SK-N-SH (cell line): ENCODE measurements at places on chromosomes 6 and 20.

- no peak for DNase-seq
Measured at GRCh38 chr20:4070323-4071177, 55.2 kb upstream of the RNF24 start.

DNA sequence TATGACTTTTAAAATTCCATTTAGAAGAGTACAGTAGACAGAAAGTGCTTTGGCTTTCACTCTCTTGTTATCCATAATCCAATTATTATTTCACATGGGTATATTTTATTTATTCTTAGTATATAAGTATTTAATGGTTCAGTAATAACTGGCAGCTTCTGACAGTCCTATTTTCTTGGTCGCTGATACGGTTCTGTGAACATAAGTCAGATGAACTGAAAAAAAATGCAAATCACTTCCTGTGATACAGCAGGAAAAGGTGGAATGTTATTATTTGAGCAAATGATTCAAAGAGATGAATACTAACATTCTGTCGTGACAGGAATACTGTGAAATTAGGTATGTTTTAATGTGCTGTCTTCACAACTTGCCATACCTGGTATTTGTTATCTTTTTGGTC lies 132.3 kb downstream of the ARHGAP18 start:
- DNase-seq: no peak

DNA sequence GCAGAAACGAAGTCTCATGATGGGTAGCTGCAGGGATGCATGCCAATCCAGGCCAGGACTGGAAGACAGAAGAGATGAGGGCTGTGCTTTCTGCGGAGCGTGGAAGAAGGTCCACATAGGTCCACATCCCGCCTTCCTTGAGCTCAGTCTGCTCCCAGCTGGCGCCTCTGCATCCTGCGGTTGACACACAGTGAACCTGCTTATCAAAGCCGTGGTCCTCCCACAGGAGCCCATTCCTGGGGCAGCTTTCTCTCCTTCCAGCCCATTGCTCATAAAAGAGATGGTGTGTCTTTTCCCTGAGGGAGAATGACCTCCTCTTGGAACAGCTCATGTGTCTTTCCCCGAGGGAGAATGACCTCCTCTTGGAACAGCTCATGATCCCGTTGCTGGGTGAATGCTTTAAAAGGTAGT lies 225.4 kb downstream of the CDH4 start:
- no peak for DNase-seq

- DNase-seq: no peak
Measured at GRCh38 chr20:53503517-53503919, 90.1 kb downstream of the ZNF217 start.

DNA sequence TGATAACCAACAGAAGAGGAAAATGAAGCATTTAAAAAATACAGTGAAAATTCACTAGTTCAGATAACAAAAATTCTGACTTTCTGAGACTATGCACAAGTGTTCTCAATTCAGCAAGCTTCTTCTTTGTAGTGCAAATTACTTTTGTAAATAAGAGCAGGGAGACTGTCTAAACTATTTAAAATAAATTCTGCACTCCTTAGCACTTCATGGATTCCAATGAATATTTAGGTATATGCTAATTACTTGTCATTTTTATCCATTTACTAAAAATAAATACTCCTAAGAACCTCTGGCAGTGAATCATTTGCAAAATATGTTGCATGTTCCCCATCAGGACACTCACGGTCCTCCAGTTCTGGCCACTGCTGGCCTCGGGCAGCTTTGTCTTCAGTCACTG lies 139.8 kb downstream of the F13A1 start:
- DNase-seq: no peak

DNA sequence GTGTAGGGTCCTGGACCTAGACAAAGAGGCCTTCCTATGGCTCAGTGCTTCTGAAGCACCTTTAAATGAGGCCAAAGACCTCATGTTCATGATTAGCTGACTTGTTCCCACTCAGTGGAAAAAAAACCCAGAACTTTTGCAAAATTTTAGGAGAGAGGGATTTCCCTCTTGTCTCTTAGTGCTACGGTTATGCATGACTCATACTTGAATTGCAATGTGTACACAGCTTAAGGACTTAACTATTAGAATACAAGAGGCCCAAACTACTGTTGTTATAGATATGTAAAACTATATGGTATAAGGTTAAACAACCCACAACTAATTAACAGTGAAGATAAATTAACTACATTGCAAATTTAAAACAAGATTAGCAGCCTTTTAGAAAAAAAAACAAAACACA lies 32.3 kb upstream of the HLA-A start:
- DNase-seq: no peak

- DNase-seq: peak; percentile 16
Measured at GRCh38 chr20:35007891-35008290, 52.2 kb downstream of the MYH7B start.

DNA sequence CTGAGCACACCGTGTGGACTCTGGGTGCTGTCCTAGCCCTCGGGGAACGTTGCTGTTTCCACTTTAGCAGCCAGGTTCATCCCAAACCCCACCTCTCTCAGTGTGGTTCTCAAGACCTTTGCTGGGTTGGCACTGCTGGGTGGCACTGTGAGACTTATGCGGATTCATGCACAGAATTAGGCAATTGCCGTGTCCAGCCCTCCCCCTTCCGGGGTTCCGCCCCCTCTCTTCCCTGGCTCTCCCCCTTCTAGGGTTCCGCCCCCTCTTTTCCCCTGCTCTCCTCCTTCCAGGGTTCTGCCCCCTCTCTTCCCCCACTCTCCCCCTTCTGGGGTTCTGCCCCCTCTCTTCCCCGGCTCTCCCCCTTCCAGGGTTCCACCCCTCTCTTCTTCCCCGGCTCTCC lies 39.8 kb upstream of the SLCO4A1 start:
- no peak for DNase-seq

DNA sequence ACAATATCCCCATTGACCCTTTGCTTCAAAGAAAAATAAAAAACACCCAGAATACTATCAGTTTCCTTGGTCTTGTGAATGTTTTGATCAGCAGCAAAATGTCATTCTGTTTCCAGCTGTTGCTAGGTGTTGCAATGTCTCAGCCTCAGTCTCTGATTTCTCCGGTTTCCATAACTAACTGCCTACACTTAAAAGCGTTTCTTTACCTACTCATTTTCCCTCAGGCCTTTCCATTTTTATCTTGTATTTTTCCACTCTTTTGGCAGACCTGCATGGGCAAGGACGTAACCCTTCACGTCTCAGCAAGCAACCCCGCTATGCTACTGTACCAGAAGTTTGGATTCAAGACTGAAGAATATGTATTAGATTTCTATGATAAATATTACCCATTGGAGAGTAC lies 49.4 kb downstream of the KAT14 start:
- DNase-seq: no peak

GRCh38 chr20:57391439-57392301 lies 474 bp downstream of the RBM38 start:
- DNase-seq: peak; percentile 71

DNA sequence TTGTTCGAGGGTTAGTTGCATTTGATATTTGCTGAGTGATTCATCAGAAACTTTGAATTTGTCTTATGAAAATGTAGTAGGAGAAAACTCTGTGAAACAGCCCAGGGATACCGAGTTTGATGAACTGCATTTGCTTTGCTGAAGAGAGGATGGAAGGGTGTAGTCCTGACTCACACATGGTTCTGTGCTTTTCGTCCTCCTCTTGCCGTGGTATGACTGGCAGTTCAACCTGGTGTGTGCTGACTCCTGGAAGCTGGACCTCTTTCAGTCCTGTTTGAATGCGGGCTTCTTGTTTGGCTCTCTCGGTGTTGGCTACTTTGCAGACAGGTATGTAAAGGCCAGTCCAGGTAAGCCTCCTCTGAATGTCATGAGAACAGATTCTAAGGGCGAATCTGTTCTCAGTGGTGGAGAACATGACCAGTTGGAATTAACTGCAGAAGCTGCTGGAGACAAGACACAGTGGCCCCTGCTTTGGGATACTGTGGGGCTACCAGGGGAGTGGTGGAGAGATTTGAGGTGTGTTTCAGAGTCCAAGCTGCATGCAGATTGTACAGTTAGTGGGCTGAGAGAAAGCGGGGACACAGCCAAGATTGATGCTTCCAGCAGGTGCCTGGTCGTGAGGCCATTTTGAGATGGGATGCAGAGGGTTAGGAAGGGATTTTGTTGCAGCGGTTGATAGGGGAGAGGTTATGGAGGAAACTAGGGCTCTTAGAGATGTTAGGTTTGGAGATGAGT lies 8.4 kb downstream of the SLC22A1 start:
- DNase-seq: peak; percentile 3

DNA sequence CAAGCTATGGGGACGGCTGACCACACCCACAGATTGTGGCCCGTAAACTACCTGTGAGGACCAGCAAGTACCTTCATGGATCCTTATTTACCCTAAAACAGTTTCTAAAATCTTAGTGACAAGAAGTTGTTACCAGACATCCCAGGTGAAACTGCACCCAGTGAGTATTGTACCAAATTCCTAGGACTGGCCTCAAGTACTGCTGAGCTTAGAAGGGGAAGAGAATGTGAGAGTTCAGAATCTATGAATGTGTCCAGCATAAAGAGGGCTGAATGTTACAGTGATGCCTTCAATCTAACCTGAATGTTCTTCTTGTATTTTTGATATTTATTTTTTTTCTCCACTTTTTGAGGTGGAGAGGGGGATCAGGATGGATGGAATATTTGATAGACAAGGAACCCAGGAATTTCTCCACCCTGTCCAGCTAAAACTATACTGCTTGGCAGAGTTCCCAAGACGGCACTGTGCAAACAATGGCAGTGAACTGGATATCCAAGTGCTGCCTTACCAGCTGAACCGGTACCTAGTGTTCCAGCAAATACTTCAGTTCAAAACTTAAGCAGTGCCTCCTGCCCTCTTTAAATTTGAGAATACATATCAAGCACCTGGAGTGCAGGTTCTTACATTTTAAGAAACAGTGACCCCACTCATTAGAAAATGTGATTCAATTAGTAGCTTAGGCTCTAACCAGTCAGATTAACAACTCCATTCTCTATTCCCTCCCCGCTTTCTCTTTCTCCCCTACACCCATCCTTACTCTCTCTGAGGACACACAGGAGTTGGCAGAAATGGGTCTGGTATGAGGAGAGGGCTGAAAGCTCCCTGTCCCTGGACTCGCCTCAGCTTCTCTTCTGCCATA lies 427.3 kb upstream of the FLRT3 start:
- no peak for DNase-seq

DNA sequence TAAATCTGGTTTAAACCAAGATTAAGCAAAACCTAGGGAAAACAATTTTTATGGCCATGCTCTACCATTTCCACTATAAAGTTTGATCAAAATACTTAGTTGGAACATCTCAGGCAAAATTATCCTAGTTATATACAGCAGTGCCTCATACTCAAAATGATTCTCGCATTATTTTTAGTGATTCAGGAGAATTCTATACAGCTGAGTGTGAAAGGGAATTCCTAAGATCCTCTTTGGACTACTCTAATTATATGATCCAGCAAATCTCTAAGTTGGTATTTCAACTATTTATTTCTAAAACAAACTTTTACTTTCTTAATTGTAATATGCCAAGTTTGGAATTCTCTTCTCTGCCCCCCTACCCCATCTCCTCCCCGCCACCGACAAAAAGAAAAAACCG lies 8.6 kb downstream of the DTNBP1 start:
- DNase-seq: no peak

DNA sequence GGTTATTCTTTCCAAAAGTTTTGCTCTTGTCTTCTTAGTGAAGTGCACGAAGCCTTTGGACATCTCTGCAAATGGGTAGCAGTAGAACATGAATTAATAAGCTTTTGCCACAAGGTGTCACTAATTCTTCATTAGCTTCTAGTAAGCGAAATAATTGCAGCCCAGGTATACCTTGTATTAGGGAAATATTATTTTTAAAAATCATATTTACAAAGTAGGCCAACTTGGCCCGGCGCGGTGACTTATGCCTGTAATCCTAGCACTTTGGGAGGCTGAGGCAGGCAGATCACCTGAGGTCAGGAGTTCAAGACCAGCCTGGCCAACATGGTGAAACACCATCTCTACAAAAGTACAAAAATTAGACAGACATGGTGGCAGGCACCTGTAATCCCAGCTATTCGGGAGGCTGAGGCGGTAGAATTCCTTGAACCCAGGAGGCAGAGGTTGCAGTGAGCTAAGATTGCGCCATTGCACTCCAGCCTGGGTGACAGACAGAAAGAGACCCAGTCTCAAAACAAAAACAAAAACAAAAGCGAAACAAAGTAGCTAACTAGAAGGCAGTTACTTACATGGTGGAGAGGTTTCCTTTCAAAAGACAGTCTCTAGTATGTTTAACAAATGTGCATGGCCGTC lies 8.8 kb upstream of the RSPH3 start:
- peak; percentile 8 for DNase-seq
